A549 treated with Hydrocortisone at 1 μM for 4 hours (cell line): ENCODE measurements at places on chromosomes 7 and 10. TPM values are rescaled to one million over a fixed set of nuclear protein-coding genes. Genes with fewer than 3 reads are reported as not detected.

Gene C7orf33
- not detected in 5 replicates for total RNA-seq

Gene UMAD1
- total RNA-seq, result 8.9 to 10.4 TPM (median 10.0 TPM) in 5 replicates

Gene TWIST1
- total RNA-seq, result 1.8 to 3.5 TPM (median 3.2 TPM) in 5 replicates

Gene OR2A1
- not detected in 5 replicates for total RNA-seq

Gene ADRB1
- 1.1 to 1.4 TPM (median 1.2 TPM) in 5 replicates for total RNA-seq

Gene SRI
- 104 to 142 TPM (median 127 TPM) in 5 replicates for total RNA-seq

Gene TMEM229A
- not detected in 5 replicates for total RNA-seq

Gene CYP2W1
- total RNA-seq, result not detected in 5 replicates

Gene CDK1
- 82.4 to 105 TPM (median 90.7 TPM) in 5 replicates for total RNA-seq

Gene TMEM184A
- 7.0 to 9.9 TPM (median 9.0 TPM) in 5 replicates for total RNA-seq

Gene GRM3
- total RNA-seq, result not detected in 5 replicates

Gene AQP1
- total RNA-seq, result 0.37 to 0.52 TPM (median 0.45 TPM) in 5 replicates

Gene GIMAP4
- not detected in 5 replicates for total RNA-seq

Gene FAM131B
- total RNA-seq, result 0.23 to 0.50 TPM (median 0.39 TPM) in 5 replicates

Gene OLAH
- 0.58 to 0.93 TPM (median 0.66 TPM) in 5 replicates for total RNA-seq

Gene GPR15LG
- not detected in 5 replicates for total RNA-seq

Gene SFMBT2
- 5.9 to 9.7 TPM (median 7.9 TPM) in 5 replicates for total RNA-seq

Gene OR2A42
- total RNA-seq, result not detected in 5 replicates

Gene C10orf62
- total RNA-seq, result 0.10 to 0.16 TPM in 2 of 5 replicates, not detected in the others

Gene PHKG1
- 0.35 to 0.60 TPM (median 0.48 TPM) in 5 replicates for total RNA-seq
